Hematopoietic multipotent progenitor cell treated with erythropoietin and hydrocortisone succinate and interleukin-3 and kit ligand, for 4 days (in vitro differentiated cells): ENCODE measurements at places on chromosomes 5 and 9.

- no peak for DNase-seq
Observed at GRCh38 chr9:119009249-119009648, 360.0 kb downstream of the BRINP1 start.

DNA sequence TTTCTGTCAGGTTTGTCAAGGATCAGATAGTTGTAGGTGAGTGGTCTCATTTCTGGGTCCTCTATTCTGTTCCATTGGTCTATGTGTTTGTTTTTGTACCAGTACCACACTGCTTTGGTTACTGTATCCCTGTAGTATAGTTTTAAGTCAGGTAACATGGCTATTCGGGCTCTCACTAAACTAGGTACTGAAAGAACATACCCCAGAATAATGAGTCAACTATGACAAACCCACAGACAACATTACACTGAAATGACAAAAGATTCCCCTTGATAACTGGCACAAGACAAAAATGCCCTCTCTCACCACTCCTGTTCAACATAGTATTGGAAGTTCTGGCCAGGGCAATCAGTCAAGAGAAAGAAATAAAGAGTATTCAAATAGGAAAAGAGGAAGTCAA is 535.3 kb upstream of the CYLC2 start:
- no peak for DNase-seq

- no peak for DNase-seq
Observed at GRCh38 chr5:13972029-13972428, 27.5 kb upstream of the DNAH5 start.

- peak; percentile 9 for DNase-seq
Observed at GRCh38 chr9:127319366-127320114, 55.0 kb downstream of the GARNL3 start.

GRCh38 chr5:93247105-93247504 is 333.9 kb downstream of the NR2F1-AS1 start:
- DNase-seq = no peak

DNA sequence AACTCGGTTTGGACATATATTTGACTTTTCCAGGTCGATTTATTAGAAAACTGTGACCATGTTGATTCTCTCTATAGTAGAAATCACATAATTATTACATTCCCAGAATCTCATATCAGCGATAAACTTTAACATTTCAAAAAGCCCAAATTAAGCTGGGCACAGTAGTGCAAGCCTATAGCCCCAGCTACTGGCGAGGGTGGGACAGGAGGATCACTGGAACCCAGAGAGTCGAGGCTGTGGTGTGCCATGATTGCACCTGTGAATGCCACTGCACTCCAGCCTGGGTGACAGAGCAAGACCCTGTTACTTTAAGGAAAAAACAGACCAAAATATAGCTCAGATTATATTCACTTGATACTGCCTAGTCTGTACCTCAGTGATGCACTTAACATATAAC is 128.9 kb downstream of the CPLANE1 start:
- no peak for DNase-seq
